ENCODE measurements at places on chromosomes 1 and 21. TPM values are rescaled to one million over a fixed set of nuclear protein-coding genes. Genes with fewer than 3 reads are reported as not detected.

Gene CHIA
- total RNA-seq, result not detected

- no peak for DNase-seq
Observed at GRCh38 chr1:198575798-198576641, 35.5 kb upstream of the ATP6V1G3 start.

Gene PLCH2
- total RNA-seq, result 1.4 TPM

Gene CLK2
- 61.4 TPM for total RNA-seq

- no peak for DNase-seq
Observed at GRCh38 chr1:173097001-173097400, 46.3 kb upstream of the TNFSF18 start.

- peak; percentile 13 for DNase-seq
Observed at GRCh38 chr1:43285269-43285990, at the start of gene C1orf210. Gene C1orf210 (minus strand): TSS chr1:43285581. CDS start chr1:43283270, 2,311 bp downstream.

Gene BTBD19
- total RNA-seq, result 6.0 TPM

Gene CEP104
- total RNA-seq, result 28.8 TPM
